ENCODE measurements at places on chromosomes 1 and 21. TPM values are rescaled to one million over a fixed set of nuclear protein-coding genes. Genes with fewer than 3 reads are reported as not detected.

DNA sequence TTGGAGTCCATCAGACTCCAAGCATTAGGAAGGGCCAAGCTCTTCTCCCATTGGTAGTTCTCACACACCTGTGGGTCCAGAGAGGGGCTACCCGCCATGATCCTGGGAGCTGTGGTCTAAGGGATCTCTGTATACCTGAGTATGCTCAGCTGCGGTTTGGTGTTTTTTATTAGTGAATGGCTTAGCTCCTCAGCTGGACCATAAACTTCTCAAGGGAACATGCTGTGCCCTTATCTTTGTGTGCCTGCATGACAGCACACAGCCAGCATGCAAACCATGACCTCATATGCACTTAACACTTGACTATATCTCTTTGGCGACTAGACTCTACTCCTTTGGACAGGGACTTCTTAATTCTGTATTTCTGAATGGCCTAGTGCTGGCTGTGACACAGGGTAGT is 94.5 kb downstream of the CD58 start:
- H3K27ac ChIP-seq: no peak overlapping the region
- no peaks in the 10 kb centered on the region for H3K4me1 ChIP-seq
- no peak overlapping the region for H3K4me3 ChIP-seq
- H3K27me3 ChIP-seq: no peaks in the 10 kb centered on the region
- no peak for DNase-seq
- H3K36me3 ChIP-seq: no peaks in the 10 kb centered on the region

DNA sequence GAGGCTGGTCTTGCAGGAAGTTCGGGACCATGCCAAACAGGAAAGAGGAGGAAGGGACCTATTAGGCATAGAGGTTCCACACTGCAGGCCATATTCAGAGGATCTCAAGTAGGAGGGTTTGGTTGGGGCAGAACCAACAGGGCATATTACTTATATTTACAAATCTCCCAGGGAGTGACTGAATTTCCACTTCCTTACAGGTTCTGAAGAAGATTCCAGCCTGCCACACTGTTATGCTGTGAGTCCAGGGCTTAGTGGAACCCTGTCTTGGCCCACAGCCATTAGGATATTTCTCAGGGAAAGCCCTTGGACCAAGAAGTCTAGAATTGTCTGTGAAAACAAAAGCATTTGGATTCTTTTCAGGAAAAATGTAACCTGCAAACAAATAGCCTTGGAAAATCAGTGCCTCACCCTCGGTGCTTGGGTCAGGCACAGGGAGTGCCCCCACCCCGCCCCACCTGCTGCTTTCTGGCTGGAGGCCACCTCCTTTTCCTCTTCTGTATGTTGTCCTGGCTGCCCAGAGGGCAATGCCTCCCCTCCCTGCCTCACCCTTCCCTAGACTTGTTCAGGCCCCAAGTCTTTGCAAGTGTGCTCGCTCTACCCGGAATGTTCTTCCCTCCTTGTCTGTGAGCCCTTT is 41.0 kb upstream of the JUN start:
- H3K27ac ChIP-seq: no peak overlapping the region
- H3K4me1 ChIP-seq: peaks cover 20% of the 10 kb centered on the region
- H3K36me3 ChIP-seq: no peaks in the 10 kb centered on the region

DNA sequence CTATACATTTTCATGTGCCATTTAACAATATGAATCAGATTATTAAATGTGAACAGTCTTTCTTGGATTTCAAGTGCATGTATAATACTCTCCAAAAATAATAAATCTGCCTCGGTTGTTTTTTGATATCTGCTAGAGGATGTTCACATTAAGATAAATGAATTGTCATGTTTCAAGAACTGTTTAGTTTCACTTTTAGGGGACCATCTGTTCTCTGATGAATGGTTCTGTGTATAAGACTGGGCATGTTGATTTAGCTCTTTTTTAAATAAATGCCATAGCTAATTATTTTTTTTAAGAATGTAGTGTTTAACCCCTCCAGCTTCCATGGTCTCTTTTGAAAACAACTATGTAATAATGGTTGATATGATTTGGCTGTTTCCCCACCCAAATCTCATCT is 1245.1 kb upstream of the ADGRL4 start:
- H3K27me3 ChIP-seq: no peaks in the 10 kb centered on the region
- H3K4me3 ChIP-seq: no peak overlapping the region
- no peak for DNase-seq
- no peaks in the 10 kb centered on the region for H3K4me1 ChIP-seq

- H3K36me3 ChIP-seq: peaks cover 9% of the 10 kb centered on the region
- H3K4me1 ChIP-seq: peaks cover 19% of the 10 kb centered on the region
- no peaks in the 10 kb centered on the region for H3K27me3 ChIP-seq
- H3K4me3 ChIP-seq: no peak overlapping the region
These were observed 1.1 kb downstream of the ECM1 start for GRCh38 chr1:150508982-150509381.

DNA sequence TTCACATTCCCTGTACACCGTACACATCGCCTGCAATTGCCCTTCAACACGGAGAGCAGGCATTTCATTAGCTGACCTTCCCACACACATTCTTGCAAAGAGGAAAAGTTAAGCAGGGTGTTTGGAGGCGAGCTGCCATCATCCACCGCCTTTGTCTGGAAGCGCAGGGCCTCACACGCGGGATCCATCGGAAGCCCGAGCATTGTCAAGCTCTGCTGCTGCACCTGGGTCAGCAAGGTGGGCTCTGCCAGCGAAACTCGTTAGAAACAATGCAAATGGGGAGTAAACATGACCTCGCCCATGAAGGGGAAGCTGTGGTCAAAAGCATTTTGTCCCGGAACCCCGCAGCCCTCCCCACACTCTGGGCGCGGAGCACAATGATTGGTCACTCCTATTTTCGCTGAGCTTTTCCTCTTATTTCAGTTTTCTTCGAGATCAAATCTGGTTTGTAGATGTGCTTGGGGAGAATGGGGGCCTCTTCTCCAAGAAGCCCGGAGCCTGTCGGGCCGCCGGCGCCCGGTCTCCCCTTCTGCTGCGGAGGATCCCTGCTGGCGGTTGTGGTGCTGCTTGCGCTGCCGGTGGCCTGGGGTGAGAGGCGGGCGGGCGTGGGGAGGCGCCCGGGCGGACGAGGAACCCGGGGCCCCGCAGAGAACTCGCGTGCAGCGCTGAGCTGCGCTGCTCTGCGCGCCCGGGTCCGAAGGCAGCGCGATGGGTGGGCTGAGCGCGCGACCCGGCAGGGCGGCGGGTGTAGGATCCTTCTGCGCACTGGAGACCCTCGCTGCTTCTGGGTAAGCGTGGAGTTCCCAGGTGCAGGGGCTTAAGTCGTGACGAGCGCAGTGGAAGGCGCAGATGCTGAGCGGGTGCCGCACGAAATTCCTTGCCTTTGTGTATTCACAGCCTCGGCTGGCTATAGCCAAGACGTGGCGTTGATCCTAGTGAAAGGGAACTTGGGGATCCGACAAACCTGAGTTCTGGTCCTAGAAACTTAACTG is at the start of gene CR1:
CR1 (plus strand) TSS at position 357 of the 992 bp plus-strand sequence; CDS start at position 468, 111 bp downstream.
- H3K27me3 ChIP-seq: no peaks in the 10 kb centered on the region
- DNase-seq: no peak
- no peak within 1 kb of the TSS for H3K27ac ChIP-seq
- H3K4me3 ChIP-seq: no peak within 1 kb of the TSS
- H3K4me1 ChIP-seq: no peaks in the 10 kb centered on the region

- no peak overlapping the region for H3K27ac ChIP-seq
- H3K4me1 ChIP-seq: no peaks in the 10 kb centered on the region
- H3K27me3 ChIP-seq: no peaks in the 10 kb centered on the region
These were observed 26.5 kb downstream of the GPR137B start for GRCh38 chr1:236168716-236169429.

DNA sequence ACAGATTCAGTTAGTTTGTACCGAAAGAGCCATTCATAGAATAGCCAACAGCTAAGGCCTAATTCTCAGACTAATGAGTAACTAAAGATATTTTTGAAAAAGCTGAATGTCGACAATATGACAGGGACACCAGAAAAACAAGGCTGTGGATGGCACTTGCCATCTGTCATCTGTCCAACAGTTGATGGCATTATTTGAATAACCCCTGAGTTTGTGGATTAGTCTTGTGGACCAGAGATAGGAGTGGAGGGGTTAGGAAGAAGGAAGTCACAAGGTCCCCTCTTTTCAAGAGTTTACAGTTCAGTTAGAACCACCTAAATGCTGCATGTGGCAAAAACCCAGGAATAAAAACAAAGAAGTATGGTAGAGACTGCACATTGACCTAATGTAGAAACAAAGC is 356.5 kb upstream of the DUSP10 start:
- DNase-seq: no peak
- H3K27ac ChIP-seq: no peak overlapping the region
- H3K27me3 ChIP-seq: no peaks in the 10 kb centered on the region
- no peaks in the 10 kb centered on the region for H3K36me3 ChIP-seq

DNA sequence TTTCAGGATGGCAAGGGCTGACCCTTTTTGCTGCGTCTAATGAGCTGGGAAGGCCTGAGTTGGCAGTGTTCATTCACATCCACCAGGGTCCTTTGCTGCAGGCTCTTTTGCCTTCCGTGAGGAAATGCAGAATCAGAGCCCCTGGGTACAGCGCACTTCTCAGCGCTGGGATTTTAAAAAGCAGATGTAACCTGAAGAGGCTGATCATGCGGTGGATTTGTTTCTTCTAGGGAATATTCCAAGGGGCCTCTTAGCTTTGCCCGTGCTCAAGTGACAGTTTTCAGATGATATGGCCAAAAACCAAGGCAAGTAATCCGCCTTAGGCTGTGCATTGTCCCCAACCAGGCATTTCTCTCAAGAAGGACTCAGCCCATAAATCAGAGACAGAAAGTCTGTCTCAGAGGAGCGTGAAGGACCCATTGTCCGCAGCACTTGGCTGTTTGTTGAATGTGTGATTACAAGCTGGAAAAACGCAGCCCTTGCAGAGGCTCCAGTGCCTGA is 237.6 kb downstream of the PTPRC start:
- H3K27ac ChIP-seq: no peak overlapping the region
- no peaks in the 10 kb centered on the region for H3K27me3 ChIP-seq
- no peak for DNase-seq
- H3K36me3 ChIP-seq: no peaks in the 10 kb centered on the region
- no peak overlapping the region for H3K4me3 ChIP-seq

DNA sequence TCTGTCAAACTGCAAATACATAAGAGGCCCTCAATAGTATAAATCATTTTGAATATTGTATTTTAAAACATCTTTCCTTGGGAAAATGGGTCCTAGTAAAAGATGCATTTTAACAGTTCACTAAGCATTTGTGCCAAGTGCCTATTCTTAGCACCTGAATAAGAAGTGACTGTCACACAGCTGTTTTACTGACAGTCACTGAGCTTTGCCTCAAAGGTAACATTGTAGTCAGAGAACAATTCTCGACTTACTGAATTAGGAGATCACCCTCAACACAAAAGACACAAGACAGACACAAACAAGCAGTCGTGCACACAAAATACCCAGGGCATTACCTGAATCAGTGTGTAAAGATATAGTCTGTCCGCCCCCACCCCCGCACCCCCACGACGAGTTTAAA is 408 bp downstream of the ESRRG start:
- DNase-seq: no peak
- no peak overlapping the region for H3K4me3 ChIP-seq
- H3K36me3 ChIP-seq: no peaks in the 10 kb centered on the region
- no peaks in the 10 kb centered on the region for H3K4me1 ChIP-seq
- no peak overlapping the region for H3K27ac ChIP-seq

GRCh38 chr1:58823481-58824010 is 39.7 kb upstream of the JUN start:
- no peak for DNase-seq
- no peak overlapping the region for H3K4me3 ChIP-seq
- no peak overlapping the region for H3K27ac ChIP-seq
- no peaks in the 10 kb centered on the region for H3K27me3 ChIP-seq

Gene CFHR1
- 0.34 TPM for total RNA-seq

Gene TAF13
- 27.3 TPM for total RNA-seq

Data from HCT116 (cell line).